ENCODE measurements at places on chromosomes 13 and 19.

DNA sequence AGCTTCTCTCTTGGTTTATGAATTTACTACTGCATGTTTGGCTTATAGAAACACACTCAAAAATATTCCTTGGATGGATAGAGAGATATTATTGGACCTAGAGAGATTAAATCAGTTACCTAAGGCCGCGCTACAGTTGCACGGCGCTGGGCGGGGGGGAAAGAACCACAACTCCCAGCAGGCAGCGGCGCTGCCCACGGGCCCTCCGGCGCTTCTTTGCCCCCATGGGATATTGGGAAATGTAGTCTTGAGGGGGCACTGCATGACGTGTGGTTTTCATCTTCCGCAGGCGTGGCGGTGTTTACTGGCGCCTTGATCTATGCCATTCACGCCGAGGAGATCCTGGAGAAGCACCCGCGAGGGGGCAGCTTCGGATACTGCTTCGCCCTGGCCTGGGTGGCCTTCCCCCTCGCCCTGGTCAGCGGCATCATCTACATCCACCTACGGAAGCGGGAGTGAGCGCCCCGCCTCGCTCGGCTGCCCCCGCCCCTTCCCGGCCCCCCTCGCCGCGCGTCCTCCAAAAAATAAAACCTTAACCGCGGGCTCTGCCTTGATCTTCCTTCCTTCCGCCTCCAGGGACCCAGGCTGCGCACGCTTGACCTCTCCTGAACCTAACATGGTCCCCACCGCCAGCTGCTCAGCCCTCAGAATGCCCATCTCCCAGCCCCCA lies 4.8 kb downstream of the EMP3 start:
- peaks cover 43% of the 10 kb centered on the region for H3K36me3 ChIP-seq
- H3K27me3 ChIP-seq, result no peaks in the 10 kb centered on the region
- DNase-seq, result no peak
- H3K4me3 ChIP-seq, result no peak overlapping the region
- H3K27ac ChIP-seq, result no peak overlapping the region

- H3K27ac ChIP-seq, result no peak overlapping the region
- H3K4me3 ChIP-seq, result no peak overlapping the region
- no peak for DNase-seq
Observed at GRCh38 chr19:10861103-10861651, 10.2 kb upstream of the CARM1 start.

- H3K36me3 ChIP-seq, result no peaks in the 10 kb centered on the region
- H3K27me3 ChIP-seq, result no peaks in the 10 kb centered on the region
- DNase-seq, result no peak
- H3K27ac ChIP-seq, result no peak overlapping the region
- H3K4me3 ChIP-seq, result no peak overlapping the region
Observed at GRCh38 chr13:36192166-36192565, 22.2 kb downstream of the SOHLH2 start.

GRCh38 chr13:78468621-78469020 lies 134.7 kb downstream of the POU4F1 start:
- H3K27me3 ChIP-seq, result peaks cover 4% of the 10 kb centered on the region
- no peak for DNase-seq

- peaks cover 27% of the 10 kb centered on the region for H3K4me1 ChIP-seq
- DNase-seq, result no peak
- H3K27me3 ChIP-seq, result no peaks in the 10 kb centered on the region
- no peak overlapping the region for H3K27ac ChIP-seq
- peaks cover 26% of the 10 kb centered on the region for H3K36me3 ChIP-seq
Observed at GRCh38 chr13:52452470-52452869, 2.0 kb upstream of the VPS36 start.

- no peak overlapping the region for H3K4me3 ChIP-seq
- H3K4me1 ChIP-seq, result no peaks in the 10 kb centered on the region
- H3K27ac ChIP-seq, result no peak overlapping the region
- no peaks in the 10 kb centered on the region for H3K27me3 ChIP-seq
Observed at GRCh38 chr13:20953245-20953931, 50.8 kb upstream of the XPO4 start.

- no peaks in the 10 kb centered on the region for H3K27me3 ChIP-seq
- H3K4me1 ChIP-seq, result peaks cover 11% of the 10 kb centered on the region
- H3K36me3 ChIP-seq, result peaks cover 66% of the 10 kb centered on the region
- no peak for DNase-seq
- no peak overlapping the region for H3K27ac ChIP-seq
- no peak overlapping the region for H3K4me3 ChIP-seq
Observed at GRCh38 chr13:27628081-27628480, 6.4 kb downstream of the POLR1D start.

DNA sequence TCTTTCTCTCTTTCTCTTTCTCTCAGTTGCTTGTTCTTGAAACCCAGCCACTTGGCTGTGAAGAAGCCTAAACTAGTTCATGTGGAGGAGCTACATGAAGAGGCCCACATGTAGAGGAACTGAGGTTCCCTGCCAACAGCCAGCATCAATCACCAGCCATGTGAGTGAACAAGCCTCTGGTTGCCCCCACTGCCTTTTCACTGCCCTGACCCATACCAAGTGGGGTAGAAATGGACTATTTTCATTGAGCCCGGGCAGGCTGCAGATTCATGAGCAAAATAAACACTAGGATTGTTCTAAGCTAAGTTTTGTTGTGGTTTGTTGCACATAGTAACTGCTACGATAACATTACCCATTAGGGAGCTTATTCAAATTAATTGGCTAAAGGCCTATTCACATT lies 78.7 kb upstream of the FAM216B start:
- H3K27me3 ChIP-seq, result no peaks in the 10 kb centered on the region
- H3K4me1 ChIP-seq, result no peaks in the 10 kb centered on the region
- H3K4me3 ChIP-seq, result no peak overlapping the region
- no peak for DNase-seq

All from RWPE2 (cell line).